ENCODE measurements at places on chromosomes 13 and 19. TPM values are rescaled to one million over a fixed set of nuclear protein-coding genes. Genes with fewer than 3 reads are reported as not detected.
A peak's percentile ranks its signal among the peaks of the same experiment; 100 is the strongest.

- ATAC-seq, result peak; percentile 61
Measured at GRCh38 chr13:76764429-76764828, 121.8 kb downstream of the KCTD12 start.

USHBP1 gene
- 0.64 TPM for total RNA-seq

ZNF829 gene
- total RNA-seq, result 1.5 TPM

LINGO3 gene
- not detected for total RNA-seq

GRCh38 chr13:96940961-96941360, 53.3 kb downstream of the OXGR1 start:
- ATAC-seq, result peak; percentile 88

PRSS57 gene
- not detected for total RNA-seq

LILRA6 gene
- total RNA-seq, result not detected

DNA sequence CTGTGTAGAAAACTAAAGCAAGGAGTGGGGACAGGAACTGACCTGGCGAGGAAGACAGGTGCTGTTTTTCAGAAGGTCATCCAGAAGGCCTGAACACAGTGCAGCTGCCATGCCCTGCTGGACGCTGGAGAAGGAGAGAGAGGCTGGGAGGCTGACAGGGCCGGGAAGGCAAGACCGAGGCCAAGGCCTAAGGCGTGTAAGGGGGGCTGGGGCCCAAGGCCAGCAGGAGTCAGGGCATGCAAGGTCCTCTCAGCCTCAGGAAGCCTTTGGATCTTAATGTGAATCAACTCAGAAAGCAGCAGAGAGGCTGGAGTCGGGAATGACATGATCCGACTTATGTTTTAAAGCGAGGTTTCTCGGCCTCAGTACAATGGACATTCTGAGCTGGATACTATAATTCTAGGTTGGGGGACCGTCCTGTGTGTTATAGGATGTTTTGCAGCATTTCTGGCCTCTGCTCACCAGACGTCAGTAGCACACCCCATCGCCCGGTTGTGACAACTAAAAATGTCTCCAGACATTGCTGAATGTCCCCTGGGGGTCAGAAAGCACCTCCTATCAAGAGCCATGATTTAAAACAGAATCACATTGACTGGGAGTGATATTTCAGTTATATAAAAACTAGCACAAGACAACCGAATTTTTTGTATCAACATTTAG, 530.4 kb downstream of the MYO16 start:
- ATAC-seq, result no peak

RXFP2 gene
- total RNA-seq, result not detected

- no peak for ATAC-seq
Measured at GRCh38 chr19:35459414-35460082, 11.5 kb downstream of the FFAR2 start.

PPM1N gene
- total RNA-seq, result 2.4 TPM

IGSF23 gene
- total RNA-seq, result not detected

ZNF540 gene
- total RNA-seq, result 0.68 TPM

TPTE2 gene
- not detected for total RNA-seq

DNA sequence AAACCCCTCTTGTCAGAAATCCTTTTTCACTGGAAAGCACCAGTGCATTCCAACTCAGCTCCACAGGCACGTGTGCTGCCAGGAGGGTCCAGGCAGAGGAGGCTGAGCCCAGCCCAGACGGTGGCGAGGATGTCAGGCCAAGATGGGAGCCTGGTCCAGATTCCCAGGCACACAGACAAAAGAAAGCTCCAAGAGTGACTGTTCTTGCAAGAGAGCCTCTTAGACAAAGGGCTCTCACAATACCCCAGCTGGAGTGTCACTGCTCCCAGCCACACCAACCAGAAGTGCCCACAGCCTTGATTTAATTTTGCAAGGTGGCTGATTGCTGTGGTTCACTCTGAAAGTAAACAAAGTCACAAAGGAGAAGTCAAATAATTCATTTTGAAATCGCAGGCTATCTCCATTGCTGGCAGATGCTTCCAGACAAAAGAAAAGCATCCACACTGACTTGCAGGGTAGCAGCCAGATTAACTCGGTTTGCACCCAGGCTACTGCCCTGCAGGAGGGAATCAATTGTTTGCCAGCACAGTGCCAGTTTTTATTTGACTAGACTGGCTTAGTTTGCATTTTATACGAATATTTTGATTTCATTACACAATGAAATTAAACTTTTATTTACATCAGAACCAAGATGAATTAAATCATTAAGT, 95.1 kb downstream of the RAB20 start:
- no peak for ATAC-seq

GRCh38 chr13:40580566-40581276, 85.7 kb downstream of the FOXO1 start:
- ATAC-seq, result no peak

ZSCAN22 gene
- total RNA-seq, result 2.5 TPM

GSX1 gene
- total RNA-seq, result not detected

- ATAC-seq, result no peak
Measured at GRCh38 chr13:89541091-89542030, 1806.1 kb upstream of the MIR17HG start.

All from esophagus mucosa (tissue), 1 donor.